ENCODE measurements at places on chromosomes 7 and 10. TPM values are rescaled to one million over a fixed set of nuclear protein-coding genes. Genes with fewer than 3 reads are reported as not detected.

HTR5A gene
- not detected for total RNA-seq

CYP3A7 gene
- total RNA-seq, result 0.75 TPM

STEAP4 gene
- 105 TPM for total RNA-seq

DPYSL4 gene
- total RNA-seq, result 2.1 TPM

OPN1SW gene
- not detected for total RNA-seq
